ENCODE measurements at places on chromosomes 6 and 20.

DNA sequence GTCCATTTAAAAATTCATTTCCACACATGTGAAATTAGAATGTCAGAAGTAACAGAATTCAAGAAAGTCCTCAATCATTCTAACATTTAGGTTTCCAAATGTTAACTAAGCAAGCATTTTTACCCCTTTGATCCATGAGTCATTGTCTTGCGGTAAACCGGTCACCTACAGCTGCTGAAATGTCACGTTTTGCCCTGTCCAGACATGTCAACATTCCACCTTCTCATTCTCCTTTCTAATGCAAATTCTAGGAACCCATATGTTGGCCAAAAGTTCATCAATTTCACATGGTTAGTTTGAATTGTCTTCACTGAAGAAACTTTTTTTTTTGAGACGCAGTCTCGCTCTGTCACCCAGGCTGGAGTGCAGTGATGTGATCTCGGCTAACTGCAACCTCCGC is 117.2 kb downstream of the IPCEF1 start:
- no peak for DNase-seq

DNA sequence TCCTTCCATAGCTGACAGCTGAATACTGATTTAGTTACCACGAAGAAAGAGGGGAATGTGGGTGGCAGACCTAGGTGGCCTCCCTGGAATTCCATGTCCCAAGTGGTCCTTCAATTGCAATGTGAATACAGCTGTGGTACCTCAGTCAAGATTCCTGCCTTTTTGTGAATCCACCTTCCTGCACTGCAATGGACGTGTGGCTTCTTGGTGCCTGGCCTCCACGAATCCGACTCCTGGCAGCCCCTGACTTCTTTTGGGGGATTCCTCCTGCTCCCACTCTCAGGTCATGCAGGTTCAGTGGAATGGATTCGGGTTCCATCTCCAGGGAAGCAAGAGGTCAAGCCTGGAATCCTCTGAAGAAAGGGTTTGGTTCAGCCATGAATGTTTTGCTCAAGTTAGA is 117.8 kb downstream of the DACT2 start:
- DNase-seq, result no peak

DNA sequence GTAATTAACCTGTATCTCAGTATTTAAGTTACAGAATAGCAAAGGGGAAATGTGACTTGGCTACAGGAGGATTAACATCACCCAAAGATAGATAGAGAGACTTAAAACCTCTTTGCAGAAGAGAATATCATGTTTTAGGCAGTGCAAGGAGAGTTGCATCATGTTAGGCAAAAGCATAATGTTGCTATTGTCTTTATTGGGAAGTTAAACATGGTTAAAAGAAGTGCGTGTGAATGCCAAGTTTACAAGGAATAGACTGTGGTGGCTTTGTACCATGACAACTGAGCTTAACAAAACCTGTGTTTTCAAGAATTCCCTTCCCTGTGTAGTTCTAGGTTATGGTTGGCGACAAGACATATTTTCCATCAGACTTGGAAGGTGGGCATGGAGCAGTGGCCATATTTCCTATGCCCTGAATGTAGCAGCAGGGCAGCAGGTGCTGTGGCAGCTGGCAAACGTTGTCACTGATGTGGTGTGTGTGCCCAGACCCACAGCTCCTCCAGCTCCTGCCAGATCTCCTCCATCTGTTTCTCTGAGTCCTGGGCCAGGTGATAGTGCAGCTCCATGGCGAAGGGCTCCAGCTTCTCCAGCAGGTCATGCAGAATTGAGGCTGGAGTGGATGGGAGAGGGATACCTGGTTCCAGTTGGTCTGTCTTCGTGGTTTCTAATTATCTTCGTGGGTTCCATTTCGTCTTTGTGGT is 163.3 kb downstream of the QRSL1 start:
- DNase-seq, result no peak

GRCh38 chr6:9789201-9789600 is 625.7 kb downstream of the TFAP2A start:
- DNase-seq, result no peak

DNA sequence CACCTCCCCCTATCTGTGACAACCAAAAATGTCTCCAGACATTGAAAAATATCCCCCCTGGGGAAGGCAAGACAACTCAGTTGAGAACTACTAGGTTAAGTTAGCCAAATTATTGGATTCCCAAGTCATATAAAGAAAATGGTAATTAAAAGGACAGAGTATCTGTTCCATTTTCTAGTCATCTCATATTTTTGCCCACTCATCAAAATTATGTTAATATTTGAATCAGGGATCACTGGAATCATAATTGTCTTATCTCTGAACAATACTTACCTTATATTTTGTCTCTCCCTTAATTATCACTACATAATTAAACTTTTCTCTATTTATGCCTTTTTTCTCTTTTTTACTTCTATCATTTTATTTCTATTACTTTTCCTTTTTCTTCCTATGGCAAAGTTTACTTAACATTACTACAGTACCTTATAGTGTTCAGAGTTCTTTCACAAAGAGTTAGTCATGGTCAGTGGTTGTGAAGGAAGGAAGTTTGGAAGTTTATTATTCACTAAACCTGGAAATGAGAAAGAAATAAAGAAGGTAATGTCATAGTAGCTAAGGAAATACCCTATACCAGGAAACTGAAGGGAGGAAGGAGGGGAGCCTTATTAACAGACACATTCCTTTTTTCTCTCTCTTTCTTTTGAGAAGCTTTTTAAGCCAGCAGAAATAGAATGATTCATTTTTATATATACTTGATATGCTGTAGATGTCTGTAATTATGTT is 332.9 kb downstream of the COL12A1 start:
- no peak for DNase-seq

- no peak for DNase-seq
Measured at GRCh38 chr6:88810089-88810488, 153.3 kb downstream of the RNGTT start.

GRCh38 chr6:106486236-106486635 is 125.7 kb downstream of the CRYBG1 start:
- no peak for DNase-seq

DNA sequence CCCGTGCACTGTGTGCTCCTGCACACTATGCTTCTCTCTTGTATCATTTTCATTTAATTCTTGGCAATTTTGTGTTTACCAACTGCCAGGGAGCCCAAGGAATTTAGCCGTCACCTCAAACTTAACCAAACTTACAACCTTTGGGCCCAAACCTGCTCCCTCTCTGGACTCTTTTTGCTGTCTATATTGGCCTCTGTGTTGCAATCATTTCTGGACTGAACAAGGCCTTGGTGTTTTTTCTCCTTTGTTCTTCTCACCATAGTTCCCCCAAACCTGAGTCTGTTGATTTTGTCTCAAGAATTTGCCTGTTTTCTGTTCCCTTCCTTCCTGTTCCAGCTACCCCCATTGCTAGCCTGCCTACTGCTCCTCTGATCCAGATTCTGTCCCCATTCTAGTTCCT is 19.2 kb downstream of the DCBLD1 start:
- no peak for DNase-seq
